Stimulated activated CD8-positive, alpha-beta memory T cell treated with anti-CD3 and anti-CD28 coated beads, Interleukin-7, amount 100 ng/mL, for 24 hours (primary cell): ENCODE measurements at places on chromosomes 11 and 22.

GRCh38 chr11:40183073-40184064 lies 1276.1 kb downstream of the LRRC4C start:
- DNase-seq: no peak

GRCh38 chr11:96257036-96257435 lies 86.0 kb downstream of the MAML2 start:
- no peak for DNase-seq

DNA sequence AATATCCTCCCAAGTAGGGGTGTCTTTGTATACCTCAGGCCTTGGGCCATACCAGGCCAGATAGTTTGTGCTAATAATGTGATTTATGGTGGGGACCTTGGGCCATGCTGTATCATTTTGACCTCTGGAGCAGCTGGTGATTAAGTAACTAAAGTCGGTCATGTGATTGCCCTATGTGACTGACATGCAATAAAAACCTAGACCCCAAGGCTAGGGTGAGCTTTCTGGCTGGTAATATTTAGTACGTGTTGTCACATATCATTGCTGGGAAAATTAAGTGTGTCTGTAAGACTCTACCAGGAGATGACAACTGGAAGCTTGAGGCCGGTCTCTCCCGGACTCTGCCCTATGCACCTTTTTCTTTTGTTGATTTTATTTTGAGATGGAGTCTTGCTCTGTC lies 12.6 kb upstream of the TFIP11 start:
- no peak for DNase-seq

GRCh38 chr22:36097880-36098279 lies 62.7 kb downstream of the APOL3 start:
- DNase-seq: no peak

DNA sequence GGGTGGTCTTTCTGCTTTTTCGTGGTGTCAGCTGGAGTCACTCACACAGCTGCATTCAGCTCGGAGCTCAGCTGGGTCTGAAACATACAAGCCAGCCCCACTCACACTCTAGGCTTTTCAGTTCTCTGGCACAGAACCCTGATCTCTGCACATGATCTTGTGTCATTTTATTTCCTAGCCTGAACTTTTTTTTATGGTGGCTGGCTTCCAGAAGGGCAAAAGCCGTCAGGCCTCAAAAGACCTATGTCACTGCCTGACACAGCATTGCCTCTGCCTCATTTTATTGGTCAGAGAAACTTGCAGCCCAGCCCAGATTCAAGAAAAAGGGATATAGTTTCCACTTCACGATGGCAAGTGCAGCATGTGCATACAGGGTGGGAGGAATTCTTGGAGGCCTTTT lies 117.8 kb downstream of the NTM start:
- DNase-seq: no peak

DNA sequence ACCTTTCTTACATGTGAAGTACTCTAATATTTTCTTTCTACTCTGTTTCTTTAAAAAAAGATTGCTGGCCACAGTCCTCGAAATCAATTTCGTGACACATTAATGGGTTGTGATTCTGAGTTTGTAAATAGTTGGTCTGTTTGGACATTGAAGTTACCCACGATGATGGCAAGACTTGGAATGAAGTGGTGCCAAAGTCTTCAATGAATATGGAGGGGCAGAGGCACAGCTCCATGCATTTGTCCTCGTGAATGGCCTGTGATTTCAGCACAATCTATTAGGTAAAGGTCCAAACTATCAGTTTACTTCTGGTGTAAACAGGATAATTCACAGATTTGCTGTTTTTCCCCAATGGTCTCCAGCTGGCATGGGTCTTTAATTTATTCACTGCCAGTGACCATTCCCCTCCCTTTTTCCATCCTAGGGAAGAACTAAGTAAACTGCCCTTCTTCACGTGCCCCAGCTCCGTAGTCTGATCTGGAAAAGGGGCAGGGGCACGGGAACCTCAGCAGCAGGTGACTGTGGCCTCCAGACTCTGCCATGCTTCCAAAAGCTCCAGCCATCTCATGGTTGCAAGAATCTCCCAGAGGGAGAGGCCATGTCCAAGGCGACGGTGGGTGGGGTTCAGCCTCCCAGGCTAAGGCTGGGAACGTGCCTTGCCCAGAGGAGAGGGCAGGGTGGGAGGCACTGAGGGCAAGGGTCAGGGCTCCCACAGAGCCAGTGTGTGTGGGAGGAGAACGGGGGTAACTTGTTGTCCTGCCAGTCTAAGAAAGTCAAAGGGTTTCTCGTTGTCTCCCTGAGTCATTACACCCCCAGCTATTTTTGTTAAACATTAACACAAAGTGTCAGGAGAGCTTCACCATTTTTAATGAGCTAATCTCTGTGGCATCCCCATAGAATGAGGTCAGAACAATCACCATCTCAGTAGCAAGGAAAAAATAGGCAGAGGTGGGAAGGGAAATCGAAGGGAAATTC lies 16.9 kb upstream of the PEX26 start:
- DNase-seq: no peak

DNA sequence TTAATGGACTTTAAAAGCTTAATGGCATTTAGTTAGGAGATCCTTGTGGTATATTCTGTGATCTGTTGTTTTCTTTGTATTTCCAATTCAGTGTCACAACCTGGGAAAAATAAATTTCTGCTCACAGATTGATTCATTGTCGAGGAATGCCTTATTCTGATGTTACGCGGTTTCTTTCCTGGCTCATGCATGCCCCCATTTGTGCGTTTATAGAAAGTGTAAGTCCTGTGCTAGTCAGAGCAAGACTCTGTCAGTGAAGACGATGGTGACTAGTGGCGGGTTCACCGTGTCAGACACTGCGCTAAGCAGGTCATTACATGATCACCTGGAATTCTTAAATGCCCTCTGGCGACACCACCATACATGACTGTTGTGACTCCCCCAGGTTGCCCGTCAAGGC lies 169.4 kb downstream of the TBC1D22A start:
- no peak for DNase-seq
